ENCODE measurements at places on chromosomes 12 and 14. TPM values are rescaled to one million over a fixed set of nuclear protein-coding genes. Genes with fewer than 3 reads are reported as not detected.

TCL1B gene
- total RNA-seq = 0.23 TPM

ACAD10 gene
- 42.6 TPM for total RNA-seq

KLRC4 gene
- not detected for total RNA-seq

PROX2 gene
- total RNA-seq = not detected

TSPAN19 gene
- 0.41 TPM for total RNA-seq

TAS2R8 gene
- 0.18 TPM for total RNA-seq
